ENCODE measurements at places on chromosomes 16 and 17.

- DNase-seq, result peak; percentile 32
Measured at GRCh38 chr16:23948949-23949411, 113.2 kb downstream of the PRKCB start.

DNA sequence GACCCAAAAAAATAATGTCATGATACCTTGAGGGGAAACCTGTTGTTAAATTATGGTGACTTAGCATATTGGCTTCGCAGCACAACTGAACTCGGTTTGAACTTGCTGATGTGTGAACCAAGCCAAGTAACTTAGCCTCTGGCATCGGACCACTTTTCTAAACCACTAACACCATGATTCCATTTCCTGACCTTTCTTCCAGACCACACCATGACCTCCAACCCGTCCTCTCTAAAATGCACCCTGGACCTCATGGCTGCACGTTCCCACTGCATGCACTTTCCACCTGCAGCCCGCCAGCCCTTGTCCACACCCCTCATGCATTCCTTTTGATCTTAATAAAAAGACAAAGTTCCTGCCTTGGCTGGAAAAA lies 29.3 kb downstream of the DYNLRB2 start:
- no peak for DNase-seq

DNA sequence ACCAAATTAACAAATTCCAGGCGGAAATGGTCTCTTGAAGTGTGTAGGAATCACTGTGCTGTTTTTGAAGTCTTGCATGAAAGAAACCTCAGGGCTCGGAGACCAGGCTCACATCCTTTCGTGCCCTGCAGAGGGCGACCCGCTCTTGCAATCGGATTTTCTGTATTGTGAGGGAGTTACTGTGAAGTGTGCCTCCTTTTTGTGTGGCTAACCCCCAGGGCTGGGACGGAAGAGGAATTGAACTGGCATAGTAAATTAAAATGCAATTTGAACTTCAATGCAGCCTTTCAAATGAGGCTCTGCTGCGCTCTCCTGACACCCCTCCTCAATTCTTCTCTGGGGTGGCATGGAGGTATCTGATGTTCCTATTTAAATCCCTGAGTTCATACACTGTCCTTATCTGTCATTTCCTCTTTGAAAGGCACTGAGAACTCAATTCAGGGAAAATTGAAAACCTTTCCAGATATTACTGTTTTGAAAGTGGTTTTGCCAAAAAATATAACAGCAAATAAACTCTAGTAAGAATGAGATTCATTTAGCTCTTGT lies 51.5 kb upstream of the MGAT5B start:
- peak; percentile 10 for DNase-seq

DNA sequence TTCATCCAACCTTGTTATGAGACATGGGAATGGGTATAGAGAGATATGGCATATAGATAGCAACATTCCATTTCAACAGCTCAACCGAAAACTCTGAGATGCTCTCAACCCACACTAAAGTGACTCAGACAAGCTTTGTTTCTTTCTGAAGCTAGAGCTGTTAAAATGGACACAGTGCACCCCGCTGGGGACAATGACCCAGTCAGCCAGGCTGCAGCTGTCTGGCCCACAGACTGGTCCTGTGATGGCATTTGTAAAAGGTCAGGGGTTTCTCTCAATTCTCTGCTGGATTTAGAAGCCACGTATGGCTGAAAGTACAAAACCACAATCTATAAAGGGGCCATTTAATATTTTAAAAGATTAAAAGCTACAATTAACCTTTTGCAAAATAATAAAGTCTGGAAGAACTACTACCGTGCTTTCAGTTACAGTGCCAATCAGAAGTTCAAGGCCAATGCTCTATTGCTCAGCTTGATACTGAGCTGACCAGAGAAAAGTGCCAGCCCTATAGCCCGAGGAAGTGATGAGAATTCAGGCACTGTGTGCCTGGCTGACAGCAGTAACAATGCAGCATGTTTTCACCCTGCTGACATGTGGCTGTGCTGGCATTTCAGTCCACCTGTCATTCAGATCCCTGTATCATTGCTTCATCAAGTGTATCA lies 60.2 kb downstream of the TEX2 start:
- DNase-seq, result no peak

- DNase-seq, result no peak
Measured at GRCh38 chr17:49327835-49328784, 33.9 kb downstream of the ZNF652 start.

DNA sequence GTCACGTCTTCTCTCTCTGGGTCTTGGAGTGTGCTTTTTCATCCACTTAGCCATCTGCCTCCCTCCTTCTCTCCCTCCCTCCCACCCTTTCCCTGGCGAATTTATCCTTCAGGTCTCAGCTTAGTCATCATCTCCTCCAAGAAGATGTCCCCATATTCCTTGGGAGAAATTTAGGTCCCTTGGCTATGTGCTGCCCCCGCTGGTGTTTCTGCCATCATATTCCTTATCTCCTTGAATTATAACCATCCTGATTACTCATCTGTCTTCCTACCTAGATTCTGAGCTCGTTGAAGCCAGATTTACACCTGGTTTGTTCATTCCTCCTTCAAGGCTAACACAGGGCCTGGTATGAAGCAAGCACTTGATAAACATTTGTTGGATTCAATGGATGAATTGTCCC lies 5.0 kb downstream of the SEZ6L2 start:
- DNase-seq, result no peak

DNA sequence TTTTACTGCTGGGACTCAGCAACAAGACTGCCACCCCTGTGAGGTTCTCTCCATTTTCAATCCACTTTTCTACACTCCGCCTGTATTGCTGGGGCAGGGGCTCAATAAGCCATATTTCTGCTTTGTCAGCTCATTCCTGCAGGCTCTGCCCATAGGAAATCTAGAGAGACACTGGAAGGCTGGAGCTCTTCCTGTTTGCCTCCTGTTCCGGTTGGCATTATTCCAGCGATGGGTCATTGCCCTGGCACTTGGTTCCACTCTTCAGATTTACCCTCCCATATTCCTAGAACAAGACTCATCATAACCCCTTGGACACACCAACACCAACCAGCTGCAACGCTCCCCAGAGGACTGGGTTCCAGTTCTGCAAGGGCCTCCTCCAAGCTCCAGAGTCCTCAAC lies 210.4 kb downstream of the CA10 start:
- no peak for DNase-seq

DNA sequence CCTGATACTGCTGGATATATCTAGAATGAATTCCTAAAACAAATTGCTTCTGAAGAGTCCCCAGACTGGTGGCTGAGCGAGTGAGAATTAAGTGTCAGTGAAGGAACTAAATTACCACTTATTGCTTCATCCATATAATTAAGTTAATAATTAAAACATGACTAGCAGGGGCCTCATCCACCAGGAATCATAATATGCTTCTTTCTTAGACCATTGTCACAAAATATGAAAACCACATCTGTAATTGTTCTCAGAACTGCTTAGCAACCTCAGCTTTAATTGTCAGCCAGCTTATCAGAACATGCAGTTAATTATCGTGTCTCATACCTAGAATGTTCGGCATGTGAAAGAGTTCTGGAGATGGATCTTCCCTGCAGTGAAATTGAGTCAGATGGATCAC lies 21.2 kb upstream of the PIRT start:
- DNase-seq, result no peak

- no peak for DNase-seq
Measured at GRCh38 chr17:63686138-63686685, 13.7 kb downstream of the LIMD2 start.

GRCh38 chr17:4852567-4853207 lies 19.5 kb downstream of the MINK1 start:
- no peak for DNase-seq

- no peak for DNase-seq
Measured at GRCh38 chr16:10196999-10197398, 14.8 kb upstream of the GRIN2A start.

GRCh38 chr17:74744714-74745547 lies 3.5 kb upstream of the NHERF1 start:
- DNase-seq, result peak; percentile 80

GRCh38 chr16:69424935-69425784 lies 741 bp downstream of the CYB5B start:
- no peak for DNase-seq

DNA sequence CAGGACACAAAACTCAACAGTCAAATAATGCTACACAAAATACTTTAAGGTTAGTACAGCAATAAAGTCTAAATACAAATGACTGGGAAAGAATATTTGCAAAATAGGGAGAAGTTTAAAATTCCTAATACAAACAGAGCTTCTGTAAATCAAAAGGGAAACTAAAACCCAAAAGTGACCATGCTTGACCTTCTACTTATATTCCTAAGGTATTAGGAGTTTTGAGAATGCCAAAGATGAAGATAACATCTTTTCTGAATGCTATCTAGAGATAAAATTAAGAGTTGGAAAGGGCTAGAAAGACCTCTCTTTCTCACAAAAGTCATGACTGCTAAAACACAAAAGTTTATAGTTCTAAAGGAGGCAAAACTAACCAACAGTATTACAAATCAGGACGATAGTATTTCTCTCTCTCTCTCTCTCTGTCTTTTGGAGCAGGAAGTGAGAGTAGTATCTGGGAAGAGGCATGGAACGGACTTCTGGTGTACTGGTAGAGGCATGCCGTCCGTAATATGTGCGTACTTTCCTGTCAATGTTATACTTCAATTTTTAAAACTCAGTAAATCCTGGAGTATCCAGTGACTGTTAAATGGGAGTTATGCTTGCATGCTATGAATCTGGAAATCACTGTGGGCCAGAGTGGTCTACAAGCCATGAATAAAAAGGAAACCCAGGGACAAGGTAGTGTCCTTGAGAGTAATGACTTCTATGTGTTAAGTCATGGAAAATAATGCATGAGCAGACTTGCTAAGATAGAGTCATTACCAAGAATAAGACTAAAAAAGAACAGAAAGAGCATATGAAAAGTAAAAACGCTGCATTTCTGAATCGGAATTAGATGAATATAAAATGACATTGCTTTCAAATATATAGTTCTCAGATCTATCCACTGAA lies 49.7 kb upstream of the ANKFY1 start:
- no peak for DNase-seq

DNA sequence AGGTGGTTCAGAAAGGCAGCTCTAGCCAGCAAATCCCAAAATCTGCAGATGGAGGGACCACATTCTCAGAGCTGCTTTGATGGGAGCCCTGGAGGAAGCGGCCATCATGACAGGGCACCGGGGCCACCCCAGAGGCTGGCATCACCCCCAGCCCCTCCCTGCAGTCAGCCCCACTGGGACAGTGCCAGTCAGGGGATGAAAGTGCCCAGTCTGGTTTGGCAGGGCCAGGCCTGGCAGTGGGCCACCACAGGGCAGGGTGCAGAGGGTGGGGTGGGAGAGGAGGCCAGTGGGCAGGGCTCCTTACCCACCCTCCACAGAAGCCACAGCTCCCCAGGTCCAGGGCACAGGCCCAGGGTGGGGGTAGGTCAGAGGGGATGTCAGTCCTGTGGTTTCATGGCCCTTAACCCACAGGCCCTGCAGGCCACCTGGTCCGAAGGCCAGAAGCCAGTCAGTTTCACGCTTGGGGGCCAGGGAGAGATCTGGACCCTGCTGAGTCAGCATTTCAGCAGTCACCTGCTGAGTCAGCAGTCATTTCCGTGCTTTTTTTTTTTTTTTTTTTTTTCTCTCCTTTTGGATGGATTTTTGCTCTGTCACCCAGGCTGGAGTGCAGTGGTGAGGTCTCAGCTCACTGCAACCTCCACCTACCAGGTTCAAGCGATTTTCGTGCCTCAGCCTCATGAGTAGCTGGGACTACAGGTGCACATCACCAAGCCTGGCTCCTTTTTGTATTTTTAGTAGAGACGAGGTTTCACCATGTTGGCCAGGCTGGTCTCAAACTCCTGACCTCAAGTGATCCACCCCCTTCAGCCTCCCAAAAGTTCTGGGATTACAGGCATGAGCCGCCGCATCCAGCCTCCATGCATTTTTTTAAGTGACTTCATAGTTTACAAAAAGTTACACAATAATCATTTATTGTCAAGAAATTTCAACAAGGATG lies 10.4 kb downstream of the SLC25A10 start:
- no peak for DNase-seq

DNA sequence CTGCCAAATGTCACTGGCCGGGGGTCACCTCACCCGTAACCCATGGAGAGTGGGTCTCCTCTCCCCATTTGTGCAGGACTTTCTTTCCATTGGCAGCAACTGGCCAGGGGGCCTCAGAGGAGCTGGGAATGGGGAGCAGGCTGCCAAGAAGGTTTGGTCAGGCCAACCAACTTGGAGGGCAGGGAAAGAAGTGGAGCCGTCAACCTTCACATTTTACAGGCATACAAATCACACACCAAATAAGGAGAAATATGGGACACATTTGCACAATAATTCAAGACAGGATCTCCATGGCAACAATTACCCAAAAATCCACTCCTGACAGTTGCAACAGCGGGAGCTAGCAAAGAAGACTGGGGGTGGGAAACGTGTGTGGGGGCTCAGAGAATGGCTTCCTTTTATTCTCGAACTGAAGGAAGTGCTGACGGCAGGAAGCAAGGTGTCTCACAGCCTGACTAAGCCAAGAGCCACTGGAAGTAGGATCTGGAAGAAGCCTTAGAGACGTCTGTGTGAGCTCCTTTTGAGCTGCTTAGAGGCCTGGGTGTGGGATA lies 20.9 kb downstream of the RPRML start:
- DNase-seq, result no peak

DNA sequence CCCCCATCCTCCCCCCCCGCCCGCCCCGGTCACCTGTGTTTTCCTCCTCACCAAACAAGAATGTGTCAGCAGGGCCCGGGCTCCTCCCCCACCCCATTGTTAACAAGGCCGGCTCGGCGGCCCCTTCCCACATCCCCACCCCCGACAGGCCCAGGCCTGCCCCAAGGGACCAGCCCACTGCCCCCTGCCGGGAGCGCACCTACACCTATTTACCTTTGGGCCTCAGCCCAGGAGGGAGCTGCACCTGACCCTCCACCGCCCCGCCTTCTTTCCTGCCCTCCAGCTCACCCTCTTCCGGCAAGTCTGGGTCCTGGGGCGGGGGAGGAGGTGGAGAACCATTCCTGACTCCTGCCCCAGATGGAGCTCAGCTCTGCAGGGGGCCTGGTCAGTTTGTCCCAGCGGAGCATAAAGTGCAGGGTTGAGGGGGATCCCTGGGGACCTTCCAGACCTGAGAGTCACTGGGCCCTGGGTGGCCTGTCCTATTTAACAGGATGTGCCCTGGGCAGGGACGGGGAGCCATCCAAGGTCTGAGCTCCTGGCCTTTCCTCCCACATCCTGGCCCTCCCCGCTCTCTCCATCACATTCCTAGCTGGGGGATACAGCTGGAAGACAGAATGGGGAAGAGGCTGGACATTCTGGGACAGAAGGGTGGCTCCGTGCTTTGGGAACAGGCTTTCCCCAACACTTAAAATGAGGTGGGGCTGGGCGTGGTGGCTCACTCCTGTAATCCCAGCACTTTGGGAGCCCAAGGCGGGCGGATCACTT lies 8.3 kb downstream of the FOXJ1 start:
- DNase-seq, result no peak

- DNase-seq, result no peak
Measured at GRCh38 chr17:75845933-75846691, 1.9 kb upstream of the UNC13D start.

GRCh38 chr17:74815067-74815466 lies 38.9 kb upstream of the NAT9 start:
- DNase-seq, result no peak

- DNase-seq, result no peak
Measured at GRCh38 chr16:17439580-17439979, 31.2 kb downstream of the XYLT1 start.
